Astrocyte (in vitro differentiated cells and primary cell): ENCODE measurements at places on chromosomes 16 and 17. TPM values are rescaled to one million over a fixed set of nuclear protein-coding genes. Genes with fewer than 3 reads are reported as not detected.

GRCh38 chr17:40547785-40548478 is 17.3 kb downstream of the CCR7 start:
- H3K27me3 ChIP-seq, result no peaks in the 10 kb centered on the region
- H3K4me3 ChIP-seq, result no peak overlapping the region
- peaks cover 50% of the 10 kb centered on the region for H3K4me1 ChIP-seq
- no peak overlapping the region for H3K27ac ChIP-seq
- no peaks in the 10 kb centered on the region for H3K36me3 ChIP-seq

GRCh38 chr17:59341922-59342321 is 10.5 kb downstream of the YPEL2 start:
- peaks cover 17% of the 10 kb centered on the region for H3K27me3 ChIP-seq
- DNase-seq, result no peak
- no peaks in the 10 kb centered on the region for H3K36me3 ChIP-seq
- H3K4me3 ChIP-seq, result no peak overlapping the region
- H3K4me1 ChIP-seq, result no peaks in the 10 kb centered on the region
- H3K27ac ChIP-seq, result no peak overlapping the region

DNA sequence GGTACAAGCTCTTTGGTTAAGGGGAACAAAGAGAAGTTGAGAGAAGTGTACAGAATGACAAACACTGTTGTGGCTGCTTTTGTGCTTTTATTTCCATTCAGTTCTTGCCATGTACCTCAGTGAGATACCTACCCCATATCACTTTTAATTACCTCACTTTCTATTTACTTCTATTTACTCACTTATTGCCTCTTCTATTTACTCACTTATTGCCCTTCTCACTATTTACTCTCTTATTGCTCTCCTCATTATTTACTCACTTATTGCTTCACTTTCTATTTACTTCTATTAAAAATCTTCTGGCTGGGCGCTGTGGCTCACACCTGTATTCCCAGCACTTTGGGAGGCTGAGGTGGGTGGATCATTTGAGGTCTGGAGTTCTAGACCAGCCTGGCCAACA is 41.9 kb downstream of the MBTD1 start:
- no peak overlapping the region for H3K4me3 ChIP-seq
- DNase-seq, result no peak
- H3K36me3 ChIP-seq, result peaks cover 25% of the 10 kb centered on the region
- no peaks in the 10 kb centered on the region for H3K27me3 ChIP-seq
- H3K4me1 ChIP-seq, result no peaks in the 10 kb centered on the region
- no peak overlapping the region for H3K27ac ChIP-seq

DNA sequence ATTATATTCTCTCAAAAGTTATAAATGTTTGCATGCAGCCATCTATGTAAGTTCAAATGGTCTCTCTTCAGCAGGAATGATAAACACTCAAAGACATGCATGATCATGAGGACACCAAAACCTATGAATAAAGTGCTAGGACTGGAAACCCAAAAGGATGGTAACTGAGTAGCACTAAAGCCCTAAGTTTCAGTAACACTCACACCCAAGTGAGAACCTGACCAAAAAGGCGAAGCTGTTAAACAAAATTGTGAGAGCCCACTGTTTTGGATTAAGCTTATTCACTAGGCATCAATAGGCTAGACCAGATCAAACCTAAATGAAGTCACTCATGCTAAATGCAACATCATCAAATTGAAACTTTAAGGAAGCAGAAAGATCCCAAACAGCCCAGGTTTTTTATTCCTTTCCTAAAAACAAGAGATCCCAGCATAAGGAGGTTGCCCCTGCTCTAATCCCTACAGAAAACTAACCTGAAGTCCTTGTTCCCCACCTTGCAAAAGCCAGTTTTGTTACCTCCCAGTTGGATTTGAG is 42.4 kb downstream of the GLG1 start:
- no peaks in the 10 kb centered on the region for H3K36me3 ChIP-seq
- no peak overlapping the region for H3K27ac ChIP-seq
- no peak overlapping the region for H3K4me3 ChIP-seq
- DNase-seq, result no peak

- no peaks in the 10 kb centered on the region for H3K27me3 ChIP-seq
- peak; percentile 94 for DNase-seq
- H3K36me3 ChIP-seq, result peaks cover 32% of the 10 kb centered on the region
- H3K4me3 ChIP-seq, result no peak overlapping the region
- peaks cover 11% of the 10 kb centered on the region for H3K4me1 ChIP-seq
- peak overlapping the region; percentile 82 for H3K27ac ChIP-seq
Observed at GRCh38 chr16:64952177-64952576, 169.7 kb downstream of the CDH11 start.

- peaks cover 4% of the 10 kb centered on the region for H3K36me3 ChIP-seq
- no peaks in the 10 kb centered on the region for H3K27me3 ChIP-seq
- peak; percentile 67 for DNase-seq
- H3K27ac ChIP-seq, result peak overlapping the region; percentile 7
Observed at GRCh38 chr17:60641810-60642220, 35.8 kb upstream of the BCAS3 start.

- no peaks in the 10 kb centered on the region for H3K36me3 ChIP-seq
- H3K4me3 ChIP-seq, result no peak overlapping the region
- no peaks in the 10 kb centered on the region for H3K4me1 ChIP-seq
- H3K27ac ChIP-seq, result no peak overlapping the region
Observed at GRCh38 chr16:82313754-82314153, 143.7 kb upstream of the MPHOSPH6 start.

- no peaks in the 10 kb centered on the region for H3K27me3 ChIP-seq
- peaks cover 3% of the 10 kb centered on the region for H3K36me3 ChIP-seq
- peak within 1 kb of the TSS; percentile 63 for H3K4me3 ChIP-seq
- peaks cover 15% of the 10 kb centered on the region for H3K4me1 ChIP-seq
Observed at GRCh38 chr17:42659079-42659931, at the start of gene TUBG2. TSS of gene TUBG2 (plus strand) at chr17:42659284. CDS start at chr17:42659504, 220 bp downstream.

DNA sequence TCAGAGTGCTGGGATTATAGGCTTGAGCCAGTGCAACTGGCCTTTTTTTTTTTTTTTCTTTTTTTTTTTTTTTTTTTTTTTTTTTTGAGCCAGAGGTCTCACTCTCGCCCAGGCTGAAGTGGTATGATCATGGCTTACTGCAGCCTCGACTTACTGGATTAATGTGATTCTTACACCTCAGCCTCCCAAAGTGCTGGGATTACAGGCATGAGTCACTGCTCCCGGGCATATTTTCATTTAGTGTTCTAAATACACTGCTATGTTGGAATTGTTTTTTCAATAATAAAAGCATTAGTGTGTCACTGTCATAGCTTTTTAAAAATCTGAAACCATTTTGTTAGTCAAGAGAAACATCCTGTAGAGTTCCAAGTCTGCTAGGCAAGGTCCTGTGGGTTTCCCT is 40.3 kb downstream of the NDE1 start:
- H3K27me3 ChIP-seq, result no peaks in the 10 kb centered on the region
- H3K4me1 ChIP-seq, result no peaks in the 10 kb centered on the region
- H3K27ac ChIP-seq, result peak overlapping the region; percentile 31
- H3K4me3 ChIP-seq, result no peak overlapping the region
- peak; percentile 31 for DNase-seq
- peaks cover 27% of the 10 kb centered on the region for H3K36me3 ChIP-seq

DNA sequence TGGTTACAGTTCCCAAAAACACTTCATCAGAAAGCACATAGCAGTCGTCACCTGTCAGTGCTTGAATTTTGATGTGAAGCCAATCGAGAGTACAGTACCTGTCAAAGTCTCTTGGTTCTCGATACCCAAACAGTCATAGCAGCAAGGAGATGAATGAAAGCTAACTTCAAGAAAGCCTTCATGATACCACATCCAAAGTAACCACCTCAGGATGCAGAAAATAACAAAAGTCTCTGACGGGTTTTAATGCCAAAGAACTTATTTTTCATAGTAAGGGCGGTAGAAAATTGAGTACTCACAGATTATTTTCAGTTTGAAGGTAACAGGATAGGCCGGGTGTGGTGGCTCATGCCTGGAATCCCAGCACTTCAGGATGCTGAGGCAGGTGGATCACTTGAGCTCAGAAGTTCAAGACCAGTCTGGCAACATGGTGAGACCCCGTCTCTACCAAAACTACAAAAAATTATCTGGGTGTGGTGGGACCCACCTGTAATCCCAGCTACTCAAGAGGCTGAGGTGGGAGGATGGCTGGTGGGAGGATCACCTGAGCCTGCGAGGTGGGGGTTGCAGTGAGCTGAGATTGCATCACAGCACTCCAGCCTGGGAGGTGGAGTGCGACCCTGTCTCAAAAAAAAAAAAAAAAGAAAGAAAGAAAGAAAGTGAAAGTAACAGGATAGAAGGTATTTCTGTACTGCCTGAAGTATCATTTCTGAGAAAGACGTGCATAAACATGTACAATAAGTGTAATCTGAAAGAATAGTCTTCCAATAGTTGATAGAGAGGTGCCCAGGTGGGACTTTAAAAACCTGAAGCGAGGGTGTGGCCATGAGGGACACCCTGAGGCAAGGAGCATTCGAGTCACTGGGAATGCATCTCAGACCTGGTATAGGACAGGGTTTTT is 15.4 kb downstream of the MFSD11 start:
- H3K27ac ChIP-seq, result no peak overlapping the region
- H3K4me3 ChIP-seq, result no peak overlapping the region
- H3K36me3 ChIP-seq, result no peaks in the 10 kb centered on the region
- no peak for DNase-seq

- H3K27me3 ChIP-seq, result no peaks in the 10 kb centered on the region
- DNase-seq, result no peak
- H3K4me3 ChIP-seq, result no peak overlapping the region
- peaks cover 18% of the 10 kb centered on the region for H3K4me1 ChIP-seq
- no peak overlapping the region for H3K27ac ChIP-seq
- H3K36me3 ChIP-seq, result peaks cover 28% of the 10 kb centered on the region
Observed at GRCh38 chr17:41970901-41971331, 4.3 kb downstream of the CNP start.

- H3K36me3 ChIP-seq, result no peaks in the 10 kb centered on the region
- H3K27ac ChIP-seq, result no peak overlapping the region
- H3K4me3 ChIP-seq, result no peak overlapping the region
- H3K4me1 ChIP-seq, result peaks cover 14% of the 10 kb centered on the region
- H3K27me3 ChIP-seq, result peaks cover 2% of the 10 kb centered on the region
Observed at GRCh38 chr17:6473128-6473767, 29.0 kb downstream of the PIMREG start.

DNA sequence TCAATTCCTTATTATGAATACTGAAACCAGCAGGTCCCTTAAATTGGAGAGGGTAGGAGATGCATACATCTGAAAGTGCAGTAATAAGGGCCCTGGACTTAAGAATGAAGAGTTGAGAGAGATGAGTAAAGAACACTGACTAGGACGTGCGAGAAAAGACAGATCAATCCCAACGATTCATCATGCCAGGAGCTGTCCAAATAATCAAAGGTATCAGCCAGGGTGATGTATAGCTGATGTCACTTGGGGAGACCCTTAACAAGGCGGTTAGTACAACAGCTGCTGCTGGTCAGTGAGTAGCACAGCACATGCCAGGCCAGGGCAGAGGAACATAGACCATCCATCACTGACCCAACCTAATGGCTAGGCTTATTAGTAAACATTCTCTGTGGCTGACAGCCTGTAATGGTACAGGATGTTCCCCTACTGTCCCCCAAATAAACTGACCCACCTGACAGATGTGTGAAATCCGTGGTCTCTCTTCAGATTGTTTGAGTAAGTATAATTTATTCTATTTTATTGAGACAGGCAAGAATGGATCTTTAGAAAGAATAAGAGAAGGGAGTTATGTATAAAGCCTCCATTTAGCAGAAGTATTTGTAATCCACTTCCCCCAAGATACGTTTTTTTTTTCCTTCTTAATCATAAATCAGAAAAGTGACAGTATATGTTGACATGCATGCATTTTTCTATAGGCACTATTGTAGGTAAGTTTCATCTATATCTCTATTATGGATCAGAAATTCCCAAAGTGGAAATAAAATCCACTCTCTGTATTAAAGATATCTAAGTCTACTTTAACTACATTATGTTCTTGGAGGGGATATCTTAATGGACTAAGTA is 118.4 kb downstream of the SNX11 start:
- H3K36me3 ChIP-seq, result no peaks in the 10 kb centered on the region
- no peak overlapping the region for H3K27ac ChIP-seq
- peaks cover 8% of the 10 kb centered on the region for H3K27me3 ChIP-seq
- no peaks in the 10 kb centered on the region for H3K4me1 ChIP-seq
- no peak for DNase-seq
- no peak overlapping the region for H3K4me3 ChIP-seq

DNA sequence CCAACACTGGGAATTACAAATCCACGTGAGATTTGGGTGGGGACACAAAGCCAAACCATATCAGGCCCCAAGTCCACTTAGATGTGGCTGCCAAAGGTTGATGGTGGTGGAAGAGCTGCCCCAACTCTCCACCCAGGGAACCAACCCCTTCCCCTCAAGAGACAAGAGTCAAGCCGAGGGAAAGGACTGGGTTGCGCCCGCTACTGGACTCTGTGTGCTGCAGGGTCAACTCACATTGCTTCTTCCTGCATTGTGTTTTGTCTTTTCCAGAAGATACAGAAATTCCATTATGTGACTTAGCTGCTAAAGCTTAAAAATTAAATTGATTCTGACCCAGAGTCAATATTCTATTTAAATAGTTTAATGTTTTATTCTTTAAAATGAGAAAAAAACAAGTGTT is 58.5 kb downstream of the ADAMTS18 start:
- no peak overlapping the region for H3K4me3 ChIP-seq
- no peaks in the 10 kb centered on the region for H3K36me3 ChIP-seq
- no peak overlapping the region for H3K27ac ChIP-seq
- DNase-seq, result no peak
- no peaks in the 10 kb centered on the region for H3K27me3 ChIP-seq
- no peaks in the 10 kb centered on the region for H3K4me1 ChIP-seq

GRCh38 chr17:76318586-76318985 is 10.5 kb upstream of the QRICH2 start:
- no peak for DNase-seq
- H3K27ac ChIP-seq, result peak overlapping the region; percentile 33
- no peaks in the 10 kb centered on the region for H3K4me1 ChIP-seq
- no peak overlapping the region for H3K4me3 ChIP-seq
- peaks cover 18% of the 10 kb centered on the region for H3K36me3 ChIP-seq

- no peaks in the 10 kb centered on the region for H3K27me3 ChIP-seq
- H3K4me3 ChIP-seq, result no peak overlapping the region
- H3K36me3 ChIP-seq, result no peaks in the 10 kb centered on the region
- no peaks in the 10 kb centered on the region for H3K4me1 ChIP-seq
- DNase-seq, result no peak
Observed at GRCh38 chr16:7161891-7162290, 170.8 kb upstream of the RBFOX1 start.

The PIPOX gene
- 1.8 and 2.6 TPM in 2 replicates for total RNA-seq

The PSMC3IP gene
- 5.4 and 8.7 TPM in 2 replicates for total RNA-seq

The AATK gene
- total RNA-seq, result 0.41 and 0.54 TPM in 2 replicates

The FAM117A gene
- 5.4 and 8.0 TPM in 2 replicates for total RNA-seq

The CIBAR2 gene
- total RNA-seq, result not detected in 2 replicates

The EVI2A gene
- total RNA-seq, result 1.1 TPM in 2 replicates

The IL17C gene
- total RNA-seq, result 0.36 TPM in 1 of 2 replicates, not detected in the other

The PRSS27 gene
- 2.3 and 3.0 TPM in 2 replicates for total RNA-seq

The CACNG3 gene
- not detected in 2 replicates for total RNA-seq

The TTLL6 gene
- total RNA-seq, result not detected in 2 replicates

The ATXN1L gene
- 31.9 and 32.7 TPM in 2 replicates for total RNA-seq

The MMP25 gene
- total RNA-seq, result 0.89 and 1.3 TPM in 2 replicates

The NFATC2IP gene
- 25.0 and 32.6 TPM in 2 replicates for total RNA-seq
